ENCODE measurements at places on chromosomes 2 and 18.
A peak's percentile ranks its signal among the peaks of the same experiment; 100 is the strongest.

GRCh38 chr2:118635891-118636290 lies 211.6 kb downstream of the EN1 start:
- DNase-seq, result no peak

DNA sequence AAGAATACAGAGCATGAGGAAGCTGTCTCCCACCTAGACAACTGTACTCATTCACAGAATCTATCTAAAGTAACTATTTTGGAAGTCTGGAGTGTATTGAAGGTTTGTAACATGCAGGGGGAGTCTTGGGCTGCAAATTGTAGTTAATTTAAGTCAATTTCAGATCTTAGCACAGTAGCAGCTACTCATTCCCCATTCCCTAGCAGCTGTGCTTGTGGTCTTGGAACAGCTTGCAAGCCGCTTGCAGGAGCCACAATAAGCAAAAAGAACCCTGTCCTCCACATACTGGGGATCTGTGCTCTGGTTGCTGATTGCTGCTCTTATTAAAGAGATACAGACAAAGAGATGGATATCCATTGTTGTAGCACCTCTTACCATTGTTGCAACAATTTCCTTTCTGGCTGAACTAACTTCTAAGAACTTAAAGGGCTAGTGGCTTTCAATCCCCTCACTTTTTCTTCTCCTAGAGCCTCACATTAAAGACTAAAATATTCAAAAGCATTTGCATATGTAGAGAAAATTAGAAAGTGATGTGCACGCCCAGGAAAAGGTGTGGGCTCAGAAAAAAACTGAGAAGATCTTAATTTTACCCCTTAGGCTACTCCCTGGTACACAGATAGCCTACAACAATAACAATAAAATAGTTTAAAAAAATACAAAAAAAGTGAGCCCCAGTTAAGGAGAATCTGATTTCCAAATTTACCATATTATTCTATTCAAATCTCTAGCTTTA lies 1775.1 kb upstream of the PIK3C3 start:
- DNase-seq, result no peak

DNA sequence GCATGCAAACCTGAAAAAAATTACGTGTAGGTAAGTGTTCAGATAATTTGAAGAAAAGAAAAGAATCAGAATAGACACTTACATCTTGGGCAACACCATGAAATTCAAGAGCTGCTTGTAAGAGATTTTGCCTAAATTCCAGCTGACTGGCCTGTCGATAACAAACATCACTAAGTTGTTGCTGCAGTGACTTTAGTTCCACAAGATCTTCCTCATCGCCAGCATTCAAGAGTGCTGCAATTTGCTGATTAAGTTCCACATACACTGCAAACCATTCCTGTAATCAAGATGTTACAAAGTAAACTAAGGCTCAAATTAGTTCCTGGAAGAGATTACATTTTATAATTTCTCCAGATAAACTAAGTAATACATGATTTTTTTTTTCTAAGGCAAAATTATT lies 74.3 kb upstream of the CCDC141 start:
- DNase-seq, result no peak

DNA sequence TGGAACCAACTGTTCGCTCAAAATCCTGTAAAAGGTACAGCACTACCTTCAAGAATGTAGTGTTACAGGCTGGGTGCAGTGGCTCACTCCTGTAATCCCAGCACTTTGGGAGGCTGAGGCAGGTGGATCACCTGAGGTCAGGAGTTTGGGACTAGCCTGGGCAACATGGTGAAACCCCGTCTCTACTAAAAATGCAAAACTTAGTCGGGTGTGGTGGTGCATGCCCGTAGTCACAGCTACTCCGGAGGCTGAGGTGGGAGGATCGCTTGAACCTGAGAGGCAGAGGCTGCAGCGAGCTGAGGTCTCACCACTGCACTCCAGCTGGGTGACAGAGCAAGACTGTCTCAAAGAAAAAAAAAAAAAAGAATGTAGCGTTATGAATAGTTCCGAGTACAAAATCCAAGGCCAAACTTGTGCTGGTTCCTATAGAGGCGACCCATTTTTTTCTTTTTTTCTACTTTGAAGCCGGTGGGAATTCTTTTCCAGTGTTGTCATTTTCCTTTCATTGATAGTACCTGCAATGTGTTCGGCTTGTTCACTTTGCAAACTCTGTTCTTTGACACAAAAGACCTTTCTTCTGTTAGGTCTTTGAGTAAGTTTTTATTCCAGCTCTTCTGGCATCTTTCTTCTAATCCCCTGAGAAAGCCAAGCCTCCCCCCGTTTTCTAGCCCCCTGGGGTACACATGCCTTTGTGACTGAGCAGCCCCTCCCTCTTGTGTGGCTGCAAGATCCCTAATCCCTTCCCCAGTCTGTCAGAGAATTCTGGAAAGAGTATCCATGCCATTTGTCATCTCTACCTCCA lies 25.1 kb downstream of the INPP5D start:
- DNase-seq, result no peak

- DNase-seq, result no peak
Measured at GRCh38 chr2:133841900-133842299, 273.6 kb upstream of the NCKAP5 start.

DNA sequence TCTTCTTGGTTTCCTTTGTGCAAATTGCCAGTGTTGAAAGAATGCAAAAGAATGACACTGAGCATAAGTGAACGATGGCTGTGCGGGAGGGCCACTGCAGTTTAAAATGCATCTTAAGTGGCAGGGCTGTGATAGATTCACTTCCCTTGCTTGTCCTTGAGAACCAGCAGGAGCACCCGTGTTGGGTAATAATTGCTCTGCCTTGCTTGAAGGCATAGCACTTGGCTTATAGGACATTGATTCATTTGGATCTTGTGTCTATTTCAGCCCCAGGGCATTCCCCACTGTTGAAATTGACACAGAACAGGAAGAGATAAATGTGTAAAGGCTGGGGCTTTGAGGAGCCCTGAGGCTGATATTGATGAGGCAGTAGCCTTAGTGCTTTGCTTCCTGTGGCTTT lies 1003.7 kb upstream of the GYPC start:
- no peak for DNase-seq

- DNase-seq, result no peak
Measured at GRCh38 chr2:119826370-119826961, 66.7 kb downstream of the PTPN4 start.

DNA sequence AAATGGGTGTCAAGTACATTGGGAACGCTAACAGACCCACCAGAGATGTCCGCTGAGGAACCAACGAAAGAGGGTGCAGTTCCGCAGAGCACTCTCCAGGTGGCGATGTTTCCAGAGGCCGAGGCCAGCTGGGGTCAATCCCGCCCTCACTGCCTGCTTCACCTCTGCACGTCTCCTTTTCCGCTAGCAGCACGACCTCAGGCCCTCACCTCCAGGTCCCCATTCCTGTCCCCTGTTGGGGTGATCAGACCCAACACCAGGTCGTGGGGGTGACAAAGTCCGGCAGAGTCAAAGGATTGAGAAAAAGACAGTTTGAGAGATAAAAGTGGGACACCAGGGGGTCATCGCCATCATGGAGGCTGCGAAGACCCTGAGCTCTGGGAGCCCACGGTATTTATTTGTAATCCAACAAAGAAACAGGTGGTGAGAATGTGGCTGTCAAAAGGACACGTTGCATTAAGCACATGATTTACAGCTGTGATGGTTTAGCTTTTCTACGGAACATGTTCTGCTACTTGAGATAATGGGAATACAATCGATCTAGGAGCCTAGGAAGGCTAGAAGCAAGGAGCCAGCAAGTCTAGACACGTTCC lies 27.3 kb downstream of the ZAP70 start:
- DNase-seq, result peak; percentile 83

DNA sequence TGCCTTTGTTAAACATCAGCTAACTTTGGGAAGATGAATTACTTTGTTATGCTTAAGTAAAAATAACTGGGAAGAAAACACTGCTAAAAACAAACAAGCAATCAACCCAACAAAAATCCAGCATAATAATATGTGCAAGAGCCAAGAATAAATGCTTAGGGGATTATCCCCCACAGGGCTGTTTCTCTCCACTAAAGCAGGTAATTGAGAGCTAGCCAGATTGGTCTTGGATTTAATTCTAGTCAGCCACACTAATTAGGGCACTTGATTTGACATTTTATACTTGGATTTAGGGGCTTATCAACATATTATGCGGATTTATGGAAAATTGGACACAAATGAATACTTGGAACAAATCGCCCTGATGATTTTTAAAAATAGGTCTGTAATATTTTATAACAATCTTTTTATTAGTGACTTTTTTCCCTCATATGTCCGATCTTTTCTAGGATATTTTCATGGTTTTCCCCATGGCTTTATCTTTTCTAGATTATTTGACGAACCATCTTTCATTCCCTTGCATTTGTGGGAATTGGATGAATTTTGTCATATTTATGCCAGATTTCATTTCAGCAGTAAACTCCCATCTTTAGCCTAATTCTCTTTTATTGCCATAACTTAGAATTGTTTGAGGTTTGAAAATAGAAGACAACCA lies 199.1 kb upstream of the NXPH2 start:
- no peak for DNase-seq

DNA sequence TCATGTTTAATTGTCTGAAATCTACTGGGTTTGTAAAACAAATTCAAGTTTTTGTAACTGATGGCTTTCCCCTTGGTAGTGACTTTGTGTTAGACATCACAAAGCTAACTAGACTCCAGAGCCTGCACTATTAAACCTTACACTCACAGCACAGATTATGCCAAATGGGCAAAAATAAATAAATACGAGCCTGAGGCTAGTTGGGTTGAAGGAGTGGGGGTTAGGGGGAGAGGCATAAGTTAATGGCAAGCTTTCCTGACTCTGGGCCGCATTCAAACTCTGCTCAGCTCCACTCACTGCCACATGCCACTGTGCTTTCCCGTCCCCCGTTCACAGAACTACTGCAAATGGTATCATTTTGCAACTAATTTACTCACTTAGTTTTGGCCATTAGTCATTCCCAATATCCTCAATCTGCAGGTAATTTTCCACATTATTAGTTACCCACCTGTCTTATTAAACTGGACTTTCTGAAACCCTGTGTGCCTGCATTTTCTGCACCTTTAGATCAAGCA lies 1079.9 kb upstream of the PIK3C3 start:
- DNase-seq, result no peak

DNA sequence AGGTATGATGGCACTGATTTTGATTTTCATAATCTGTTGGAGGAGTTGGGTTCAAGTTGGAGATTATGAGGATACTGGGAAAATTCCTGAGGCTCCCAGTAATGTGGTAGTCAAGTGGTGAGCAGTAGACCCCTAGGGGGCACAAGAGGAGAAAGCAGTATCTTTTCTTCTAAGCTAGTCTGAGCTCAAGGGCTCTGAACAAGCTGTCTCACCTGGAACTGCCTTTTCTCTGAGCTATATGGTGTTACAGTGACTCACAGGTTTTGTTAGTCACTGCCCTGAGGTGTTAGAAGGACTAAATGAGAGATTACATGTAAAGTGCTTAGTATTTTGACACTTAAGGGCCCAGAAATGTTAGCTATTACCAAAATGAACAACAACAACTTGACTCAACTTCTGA lies 42.2 kb downstream of the CD302 start:
- DNase-seq, result no peak

GRCh38 chr2:48315896-48316194 lies 214.1 kb upstream of the STON1 start:
- DNase-seq, result peak; percentile 1

Measured in NCI-H1436 (cell line).